ENCODE measurements at places on chromosomes 6 and 20.
A peak's percentile ranks its signal among the peaks of the same experiment; 100 is the strongest.

- DNase-seq: no peak
These were observed 48.4 kb downstream of the ZFAND3 start for GRCh38 chr6:37867756-37868446.

- peak; percentile 57 for DNase-seq
These were observed 3.7 kb downstream of the KIF13A start for GRCh38 chr6:17983730-17984129.

DNA sequence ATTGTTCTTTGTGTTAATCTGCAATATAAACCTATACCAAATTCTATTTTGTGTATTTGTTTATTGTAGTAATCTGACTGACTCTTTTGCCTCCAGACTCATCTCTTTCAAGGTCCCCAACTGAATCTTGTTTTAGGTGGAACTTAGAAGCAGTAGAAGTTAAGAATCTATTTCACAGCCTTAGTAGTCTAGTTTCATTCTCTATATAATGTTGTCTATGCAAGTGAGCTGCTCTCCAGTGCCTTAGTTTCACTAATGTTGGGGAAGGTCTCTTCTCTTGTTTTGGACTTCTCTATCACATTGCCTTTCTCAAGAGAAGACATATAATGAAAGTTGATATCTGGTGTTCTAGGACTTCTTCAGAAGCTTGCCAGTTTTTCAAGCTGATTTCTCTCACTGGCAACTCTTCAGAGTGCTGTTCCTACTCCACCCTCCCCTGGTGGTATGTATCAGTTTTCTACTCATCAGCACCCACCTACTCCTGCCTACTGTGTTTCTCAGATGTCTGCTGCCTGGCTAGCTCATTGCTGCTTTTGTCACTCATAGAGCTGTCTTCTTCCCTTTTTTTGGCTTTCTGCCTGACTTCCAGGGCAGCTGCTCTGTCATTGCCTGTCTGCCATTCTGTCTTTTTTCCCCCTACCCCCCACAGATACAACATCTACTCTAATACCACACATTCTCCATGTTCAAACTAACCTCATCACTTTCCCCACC lies 82.1 kb downstream of the PTPRA start:
- no peak for DNase-seq

- DNase-seq: no peak
These were observed 19.0 kb downstream of the STX16 start for GRCh38 chr20:58670102-58670501.

DNA sequence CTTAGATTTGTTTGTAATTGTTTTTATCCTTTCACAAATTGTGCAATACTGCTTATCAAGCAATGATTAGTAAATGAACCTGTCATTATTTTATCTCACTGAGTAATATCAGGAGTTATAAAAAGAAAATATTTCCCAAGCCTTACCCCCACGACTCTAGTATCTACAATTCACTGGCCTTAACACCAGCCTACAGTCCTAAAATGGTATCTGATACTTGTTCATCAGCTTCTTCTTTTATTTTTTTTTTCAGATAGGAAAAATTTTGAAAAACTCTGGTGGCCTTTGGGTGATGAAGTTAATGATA lies 160.8 kb upstream of the FOXA2 start:
- DNase-seq: no peak

DNA sequence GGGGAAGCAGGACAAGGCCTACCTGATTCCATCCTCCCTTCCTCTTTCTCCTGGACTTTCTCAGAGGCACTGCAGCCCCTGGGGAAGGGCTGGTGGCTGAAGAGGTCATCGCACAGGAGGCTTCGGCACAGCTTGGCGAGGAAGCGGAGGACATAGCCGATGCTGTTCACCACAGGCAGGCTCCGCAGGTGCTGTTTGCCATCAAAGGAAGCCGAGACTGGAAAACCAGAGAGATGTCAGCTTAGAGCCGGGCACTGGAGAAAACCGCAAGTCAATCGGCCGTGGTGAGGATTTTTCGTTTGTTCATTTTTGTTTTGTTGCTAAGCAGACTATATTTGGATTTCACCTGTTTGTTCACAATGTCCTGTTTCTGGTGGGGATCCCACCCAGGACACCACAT lies 79.2 kb downstream of the SCML4 start:
- DNase-seq: no peak

- DNase-seq: peak; percentile 96
These were observed 74.4 kb upstream of the CHD6 start for GRCh38 chr20:41692479-41693135.

- DNase-seq: no peak
These were observed 49.1 kb downstream of the ZHX3 start for GRCh38 chr20:41268402-41268801.

- DNase-seq: no peak
These were observed 12.2 kb upstream of the OSER1 start for GRCh38 chr20:44222633-44223368.

DNA sequence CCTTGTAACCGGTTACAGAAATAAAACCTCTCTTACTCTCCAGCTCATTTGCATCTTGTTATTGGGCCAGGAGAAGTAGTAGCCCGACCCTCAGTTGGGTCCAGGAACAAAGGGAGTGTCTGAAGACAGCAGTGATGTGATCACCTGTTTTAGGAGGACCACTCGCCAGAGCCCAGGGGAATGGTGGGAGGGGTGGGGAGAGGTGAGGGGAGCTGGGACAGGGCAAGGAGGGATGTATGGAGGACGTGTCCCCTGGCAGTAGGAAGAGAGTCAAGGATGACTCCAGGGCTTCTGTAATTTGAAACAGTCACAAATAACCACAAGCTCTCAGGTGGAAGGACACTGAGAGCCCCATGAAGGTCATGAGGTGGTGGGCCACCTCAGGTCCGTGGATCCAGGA lies 1.4 kb upstream of the PCMTD2 start:
- no peak for DNase-seq

DNA sequence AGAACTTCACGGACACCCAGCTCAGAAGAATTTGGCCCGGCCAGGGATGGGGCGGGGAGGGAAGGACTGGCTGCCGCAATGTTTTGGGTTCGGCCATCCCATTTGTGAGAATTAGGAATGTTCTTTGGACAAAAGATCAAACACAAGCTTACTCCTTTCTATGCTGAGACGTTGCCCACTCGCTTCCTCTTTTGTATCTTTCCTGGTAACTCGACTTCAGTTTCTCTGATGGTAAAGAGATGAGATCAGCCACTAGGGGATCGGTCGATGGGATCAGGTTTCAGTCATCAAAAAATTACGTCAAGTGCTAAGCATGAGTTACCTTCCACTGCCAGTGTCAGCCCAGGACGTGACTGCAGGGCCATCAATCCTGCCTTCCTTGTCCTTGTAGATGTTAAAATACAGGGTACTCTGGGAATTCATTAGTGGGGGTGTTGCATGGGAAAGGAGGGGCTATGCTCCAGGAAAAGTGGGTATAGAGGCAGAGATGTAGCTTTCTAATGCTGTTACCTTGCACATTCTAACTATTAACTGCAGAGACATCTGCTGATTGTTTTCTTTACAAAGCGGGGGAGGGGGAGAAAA lies 190.2 kb downstream of the TSHZ2 start:
- DNase-seq: peak; percentile 20

GRCh38 chr6:52881996-52882841 lies 27.3 kb downstream of the GSTA3 start:
- peak; percentile 9 for DNase-seq

DNA sequence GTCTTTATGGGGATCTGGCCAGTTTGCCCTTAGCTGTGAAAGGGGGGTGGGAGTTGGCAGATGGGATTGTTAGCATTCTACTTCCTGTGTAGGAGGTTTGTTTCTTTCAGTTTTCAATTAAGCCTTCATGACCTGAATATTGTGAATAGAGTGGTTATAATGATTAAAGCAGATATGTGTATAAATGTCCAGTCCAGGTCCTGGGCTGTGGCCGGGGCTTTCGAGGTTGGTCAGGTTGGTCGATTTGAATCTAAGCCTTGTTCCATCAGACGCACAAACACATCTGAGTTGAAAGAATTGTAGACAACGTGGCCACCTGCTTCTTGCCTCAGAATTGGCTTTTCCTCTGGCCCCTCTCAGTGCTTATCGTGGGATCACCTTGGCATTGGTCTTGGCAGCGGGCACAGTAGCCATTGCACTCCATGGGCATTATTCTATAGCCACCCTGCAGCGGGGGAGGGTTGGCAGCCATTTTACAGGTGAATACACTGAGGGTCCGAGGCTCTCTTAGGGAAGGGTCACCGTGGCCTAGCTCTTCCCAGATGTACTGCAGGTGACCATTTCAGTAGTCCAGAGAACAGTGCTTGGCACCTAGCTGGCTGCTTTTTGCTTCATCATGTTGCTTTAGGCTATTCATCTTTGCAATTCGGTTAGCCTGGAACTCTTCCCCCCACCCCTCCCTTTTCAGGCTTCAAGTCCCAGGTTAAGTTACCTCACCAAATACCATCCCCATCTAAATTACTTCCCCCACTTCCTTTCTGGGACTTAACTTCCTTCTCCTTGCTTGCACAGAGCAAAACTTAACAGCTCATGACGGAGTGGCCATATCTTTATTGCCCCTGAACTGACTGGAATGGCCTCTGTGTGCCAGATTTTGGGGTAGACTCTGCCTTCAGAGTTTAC lies 1.1 kb downstream of the RNF114 start:
- no peak for DNase-seq

DNA sequence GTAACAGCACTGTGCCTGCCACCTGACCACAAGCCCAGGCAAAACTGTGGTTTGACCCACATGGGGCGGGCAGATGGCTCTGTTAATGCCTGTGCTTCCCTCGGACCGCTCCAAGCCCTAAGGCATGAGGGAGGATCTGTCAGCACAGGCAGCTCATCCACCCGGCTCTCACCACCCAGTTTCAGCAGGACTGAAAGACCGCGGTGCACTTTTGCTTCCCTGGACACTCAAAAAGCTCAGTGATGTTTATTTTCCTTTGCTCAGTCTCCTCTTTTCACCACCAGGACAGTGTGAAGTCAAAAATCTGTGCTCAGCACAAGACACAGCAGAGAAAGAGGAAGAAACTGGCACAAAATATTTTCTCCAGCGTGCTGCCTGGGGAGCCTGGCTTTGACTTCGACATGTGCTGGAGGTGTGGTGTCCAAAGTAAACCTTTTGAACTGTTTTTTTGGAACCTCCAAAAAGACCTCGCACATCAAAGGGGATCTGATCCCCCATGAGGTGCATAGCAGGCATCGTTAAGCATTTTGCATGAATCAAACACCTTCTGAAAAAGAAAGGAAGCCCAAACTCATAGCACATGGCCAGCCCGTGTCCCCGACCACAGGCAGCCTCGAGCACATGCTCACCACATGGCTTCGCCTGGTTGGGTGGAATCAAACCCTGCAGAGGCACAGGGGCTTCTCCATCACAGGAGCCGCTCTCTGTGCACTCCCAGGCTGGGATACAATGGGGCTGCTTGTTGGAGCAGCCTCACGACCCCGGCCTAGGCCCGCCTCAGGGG lies 441.7 kb upstream of the JARID2 start:
- DNase-seq: no peak

DNA sequence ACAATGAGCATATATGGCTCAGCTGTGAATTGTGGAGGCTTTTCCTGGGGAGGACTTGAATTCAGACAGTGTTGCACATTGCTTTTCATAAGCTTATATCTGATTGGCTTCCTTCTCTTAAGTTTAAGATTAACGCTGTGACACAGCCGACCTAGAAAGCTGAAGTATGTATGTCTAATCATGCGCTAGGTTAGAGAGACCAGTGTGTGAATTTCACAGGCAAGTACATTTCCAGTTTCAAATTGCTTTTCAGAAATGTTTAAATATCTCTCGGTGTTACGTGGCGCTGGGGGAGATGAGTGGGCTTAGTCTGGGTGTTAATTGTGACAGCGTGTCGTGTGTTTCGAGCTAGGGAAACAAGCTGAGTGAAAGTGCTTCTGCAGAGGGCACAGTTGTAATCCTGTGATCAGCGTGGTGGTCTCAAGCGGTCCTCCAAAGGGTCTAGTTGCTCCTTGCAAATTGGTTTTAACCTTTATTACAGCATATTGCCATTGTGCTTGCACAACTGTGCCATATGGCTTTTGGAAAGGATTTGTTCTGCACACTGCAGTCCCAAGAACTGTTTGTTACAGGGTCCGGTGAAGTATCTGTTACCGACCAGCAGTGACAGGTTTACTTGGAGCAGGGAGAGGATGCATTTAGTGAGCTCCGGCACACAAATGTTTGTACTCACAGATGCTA lies 166.6 kb downstream of the SASH1 start:
- peak; percentile 32 for DNase-seq

DNA sequence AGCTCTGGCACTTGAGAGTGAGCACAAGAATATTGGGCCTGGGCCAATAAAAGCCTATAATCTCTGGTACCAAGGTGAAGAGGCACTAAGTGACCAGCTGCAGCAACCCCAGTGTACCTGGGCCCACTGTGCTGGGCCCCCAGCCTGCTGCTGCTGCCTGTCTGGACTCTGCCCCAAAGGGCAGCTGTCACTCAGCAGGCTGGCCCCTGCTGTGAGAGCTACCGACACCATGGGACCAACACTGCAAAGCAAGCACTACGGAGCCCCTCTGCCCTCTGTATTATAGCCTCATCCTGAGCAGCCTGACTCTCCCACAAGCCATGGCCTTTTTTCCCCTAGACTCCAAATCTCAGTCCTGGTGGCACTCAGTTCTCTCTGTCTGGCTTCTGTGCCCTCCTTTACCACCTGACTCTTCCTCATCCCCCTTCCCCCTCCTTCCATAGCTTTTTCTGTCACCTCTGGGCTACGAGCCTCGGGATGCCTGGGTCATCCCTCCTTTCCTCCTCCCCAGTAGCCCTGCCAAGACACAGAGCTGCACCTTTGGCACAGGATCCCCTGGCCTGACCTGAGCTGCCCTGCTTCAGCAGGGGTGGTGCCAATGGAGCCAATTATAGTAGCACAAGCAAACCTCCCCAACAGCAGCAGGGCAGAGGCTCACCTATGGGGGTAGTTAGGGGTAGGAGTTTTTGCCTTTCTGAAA lies 14.2 kb downstream of the RRP36 start:
- no peak for DNase-seq

Measured in NCI-H2171 (cell line).